ENCODE measurements at places on chromosomes 1 and 21.

GRCh38 chr1:169590932-169591331 is 4.7 kb upstream of the F5 start:
- no peak for DNase-seq

DNA sequence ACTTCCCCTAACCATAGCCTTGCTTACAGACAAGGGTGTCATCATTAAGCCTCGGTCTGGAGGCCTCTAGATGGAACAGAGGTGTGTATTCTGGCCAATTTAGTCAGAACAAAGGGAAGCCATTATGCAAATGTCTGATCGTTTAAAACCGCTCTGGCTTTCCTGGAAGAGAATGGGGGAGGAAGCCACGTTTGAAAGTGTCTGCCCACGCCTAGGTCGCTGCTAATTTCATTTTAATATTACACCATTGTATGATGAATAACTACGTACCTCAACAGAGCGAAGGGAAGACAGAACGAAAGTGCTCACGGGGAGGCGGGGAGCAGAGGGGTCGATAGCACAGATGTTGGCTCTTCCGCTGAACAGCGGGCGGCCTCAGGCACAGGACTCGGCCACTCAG is 41.1 kb upstream of the CSF3R start:
- no peak for DNase-seq

GRCh38 chr1:16158025-16158424 is 2.2 kb upstream of the EPHA2 start:
- peak; percentile 47 for DNase-seq

- DNase-seq, result no peak
Measured at GRCh38 chr1:245277276-245277675, 122.5 kb downstream of the KIF26B start.

DNA sequence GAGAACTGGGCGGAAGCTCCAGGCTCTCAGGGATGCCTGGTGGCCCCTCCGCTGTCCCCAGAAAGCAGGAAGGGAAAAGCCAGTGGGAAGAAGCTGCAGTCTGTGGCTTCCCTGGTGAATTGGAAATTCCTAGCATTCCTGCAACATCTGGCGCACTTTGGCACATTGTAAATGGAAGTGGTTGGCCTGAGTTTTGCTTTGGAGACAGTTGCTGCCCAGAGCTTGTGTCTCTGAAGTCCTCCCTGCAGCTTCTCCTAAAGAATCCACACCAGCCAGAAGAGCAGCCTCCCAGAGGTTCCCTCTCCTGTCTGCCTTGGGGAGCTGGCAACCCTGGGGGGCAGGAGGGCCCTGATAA is 48.2 kb downstream of the ARHGEF10L start:
- DNase-seq, result no peak

GRCh38 chr1:204295671-204296070 is 64.1 kb downstream of the PLEKHA6 start:
- no peak for DNase-seq

- peak; percentile 10 for DNase-seq
Measured at GRCh38 chr1:176073524-176074157, 133.4 kb downstream of the COP1 start.

DNA sequence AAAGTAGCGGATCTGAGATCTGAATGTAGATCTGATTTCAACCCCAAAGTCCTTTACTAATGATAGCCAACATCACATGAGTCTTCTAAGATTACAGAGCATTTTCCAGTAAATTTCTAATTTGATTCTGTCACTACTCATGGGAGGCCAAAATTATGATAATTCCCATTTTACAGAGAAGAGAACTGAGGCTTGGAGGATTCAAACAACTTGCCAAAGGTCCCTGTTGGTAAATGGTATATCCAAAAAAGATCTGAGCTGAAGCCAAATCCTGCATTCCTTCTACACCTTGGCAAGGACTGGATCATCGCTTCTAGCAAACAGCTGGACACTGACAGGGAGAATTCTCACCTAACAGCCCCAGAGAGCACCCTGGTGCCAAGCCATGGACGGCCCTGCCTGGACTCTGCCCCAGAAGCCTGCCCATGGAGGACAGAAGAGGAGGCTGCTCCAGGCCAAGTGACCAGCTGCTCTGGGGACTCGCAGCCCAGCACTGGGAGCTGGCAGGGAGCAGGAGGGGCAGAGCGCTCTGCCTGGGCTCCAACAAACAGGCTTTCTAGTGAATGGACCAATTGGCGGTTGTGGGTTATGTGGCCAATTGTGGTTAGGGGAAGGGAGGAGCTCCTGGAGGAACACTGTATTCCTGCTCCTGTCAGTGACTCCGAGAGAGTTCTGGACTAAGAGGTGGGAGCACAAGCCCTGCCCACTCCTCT is 6.4 kb upstream of the CSF1 start:
- no peak for DNase-seq

DNA sequence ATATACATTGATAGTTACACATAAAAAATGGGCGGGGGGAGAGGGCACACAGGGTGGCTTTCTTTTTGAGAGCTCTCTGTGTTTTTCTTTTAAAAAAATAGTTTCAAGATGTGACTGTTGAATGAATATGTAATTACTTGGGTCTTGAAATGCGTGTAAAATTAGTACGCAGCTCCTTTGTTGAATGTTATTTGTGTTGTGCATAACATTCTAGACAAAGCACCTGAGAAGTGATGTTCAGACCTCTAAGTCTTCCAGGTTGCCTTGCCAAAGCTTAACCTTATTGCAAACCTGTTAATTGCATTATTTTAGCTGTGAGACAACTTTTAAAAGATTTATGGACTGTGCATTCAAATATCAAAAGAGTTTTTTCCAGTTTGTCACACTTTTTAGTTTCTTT is 5.4 kb downstream of the PBX1 start:
- no peak for DNase-seq

GRCh38 chr1:109391626-109392025 is 6.1 kb downstream of the SORT1 start:
- no peak for DNase-seq

DNA sequence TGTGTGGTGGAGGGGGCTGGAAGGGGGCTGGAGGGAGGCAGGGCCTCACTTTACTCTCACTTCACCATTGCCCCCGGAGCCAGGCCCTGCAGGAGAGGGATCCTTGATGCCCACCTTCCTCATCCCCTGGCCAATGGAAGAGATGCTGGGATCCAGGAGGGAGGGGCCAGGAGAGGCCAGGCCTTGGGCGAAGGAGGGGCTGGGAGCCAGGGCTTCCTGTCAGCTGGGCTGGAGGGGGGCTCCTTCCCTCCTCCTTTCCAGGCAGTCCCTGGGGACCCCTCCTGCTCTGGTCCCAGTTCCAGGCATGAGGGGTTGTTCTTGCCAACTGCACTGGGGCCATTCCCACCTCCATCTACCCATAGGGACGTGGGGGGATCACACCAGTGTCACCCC is 5.7 kb downstream of the AHDC1 start:
- no peak for DNase-seq

- no peak for DNase-seq
Measured at GRCh38 chr1:229550812-229551567, 7.5 kb downstream of the ABCB10 start.

DNA sequence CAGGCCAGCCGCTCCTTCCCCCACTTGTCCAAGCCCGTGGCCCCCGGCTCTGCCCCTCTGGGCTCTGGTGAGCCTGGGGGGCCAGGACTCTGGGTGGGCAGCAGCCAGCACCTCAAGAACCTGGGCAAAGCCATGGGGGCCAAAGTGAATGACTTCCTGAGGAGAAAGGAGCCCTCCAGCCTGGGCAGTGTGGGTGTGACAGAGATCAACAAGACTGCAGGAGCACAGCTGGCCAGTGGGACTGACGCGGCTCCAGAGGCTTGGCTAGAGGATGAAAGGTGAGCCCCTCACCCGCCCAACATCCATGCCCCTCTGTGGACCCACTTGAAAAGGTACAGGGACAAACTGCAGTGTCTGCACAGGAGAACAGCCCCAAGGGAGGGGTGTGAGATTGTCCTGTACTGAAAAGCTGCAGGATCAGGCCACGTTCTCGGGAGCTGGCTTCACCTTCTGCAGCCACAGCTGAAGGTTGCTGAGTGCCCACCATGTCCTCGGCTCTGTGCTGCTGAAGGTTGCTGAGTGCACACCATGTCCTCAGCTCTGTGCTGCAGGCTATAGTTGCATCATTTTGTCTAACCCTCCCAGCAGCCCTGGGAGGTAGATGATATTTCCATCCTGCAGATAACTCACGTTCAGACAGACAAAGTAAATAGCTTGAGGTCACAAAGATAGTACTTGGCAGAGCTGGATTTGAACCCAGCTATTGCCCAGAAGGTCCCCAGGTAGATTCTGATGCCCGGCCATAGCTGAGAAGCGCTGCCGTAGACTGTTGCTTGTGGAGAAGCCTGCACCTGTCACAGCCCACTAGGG is 618 bp downstream of the C1orf226 start:
- no peak for DNase-seq

DNA sequence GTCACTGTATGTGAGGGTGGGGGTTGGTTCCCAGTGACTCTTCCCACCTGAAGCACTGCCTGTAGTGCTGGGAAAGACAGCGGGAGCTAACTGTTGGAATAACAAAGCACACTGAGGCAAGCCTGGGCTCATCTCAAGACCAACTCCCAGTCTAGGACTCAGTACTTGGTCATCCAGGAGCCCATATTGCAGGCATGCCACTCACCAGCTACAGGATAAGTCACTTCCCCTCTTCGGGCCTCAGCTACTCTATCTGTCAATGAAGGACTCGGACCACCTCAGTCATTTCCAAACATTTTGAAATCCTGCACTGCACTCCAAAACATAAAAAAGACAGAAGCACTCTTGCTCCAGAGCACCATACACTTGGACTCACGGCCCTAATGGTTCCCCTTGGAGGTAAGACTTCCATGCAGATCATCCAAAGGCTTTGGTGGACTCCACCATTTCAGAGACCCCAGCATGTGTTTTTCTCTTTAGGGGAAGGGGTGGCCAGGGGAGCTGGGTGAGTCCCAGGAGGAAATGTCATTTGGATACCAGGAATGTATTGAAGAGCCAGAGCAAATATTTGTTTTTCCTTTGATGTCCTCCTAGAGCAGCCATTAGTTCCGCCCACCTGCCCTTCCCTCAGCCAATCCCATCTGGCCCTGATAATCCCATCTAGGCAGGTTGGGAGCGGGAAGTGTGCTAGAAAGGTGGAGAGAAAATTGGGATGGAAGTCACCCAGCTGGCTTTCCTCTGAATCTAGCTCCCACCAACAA is 3.1 kb downstream of the NUAK2 start:
- no peak for DNase-seq

DNA sequence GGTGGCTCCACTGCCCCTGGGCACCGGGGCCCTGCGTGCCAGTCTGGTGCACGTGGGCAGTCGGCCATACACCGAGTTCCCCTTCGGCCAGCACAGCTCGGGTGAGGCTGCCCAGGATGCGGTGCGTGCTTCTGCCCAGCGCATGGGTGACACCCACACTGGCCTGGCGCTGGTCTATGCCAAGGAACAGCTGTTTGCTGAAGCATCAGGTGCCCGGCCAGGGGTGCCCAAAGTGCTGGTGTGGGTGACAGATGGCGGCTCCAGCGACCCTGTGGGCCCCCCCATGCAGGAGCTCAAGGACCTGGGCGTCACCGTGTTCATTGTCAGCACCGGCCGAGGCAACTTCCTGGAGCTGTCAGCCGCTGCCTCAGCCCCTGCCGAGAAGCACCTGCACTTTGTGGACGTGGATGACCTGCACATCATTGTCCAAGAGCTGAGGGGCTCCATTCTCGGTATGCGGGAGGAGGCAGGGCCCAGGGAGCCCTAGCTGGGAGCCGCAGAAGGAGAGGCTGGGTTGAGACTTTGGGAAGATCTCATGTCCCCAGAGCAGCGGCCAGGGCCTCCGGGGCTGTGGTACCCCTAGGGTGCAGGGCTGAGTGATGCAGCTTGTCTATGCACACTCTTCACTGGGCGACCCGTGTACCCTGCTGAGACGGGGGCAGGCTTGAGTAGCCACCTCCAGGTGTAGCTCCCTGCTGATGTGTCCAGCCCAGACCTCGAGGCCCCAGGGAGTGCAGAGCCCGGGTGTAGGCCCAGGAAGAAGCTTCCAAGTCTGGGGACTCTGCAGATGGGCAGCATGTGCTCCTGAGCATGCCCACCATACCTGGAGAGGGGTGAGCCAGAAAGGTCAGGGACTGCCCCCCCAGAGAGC is 1.8 kb downstream of the VWA1 start:
- no peak for DNase-seq

DNA sequence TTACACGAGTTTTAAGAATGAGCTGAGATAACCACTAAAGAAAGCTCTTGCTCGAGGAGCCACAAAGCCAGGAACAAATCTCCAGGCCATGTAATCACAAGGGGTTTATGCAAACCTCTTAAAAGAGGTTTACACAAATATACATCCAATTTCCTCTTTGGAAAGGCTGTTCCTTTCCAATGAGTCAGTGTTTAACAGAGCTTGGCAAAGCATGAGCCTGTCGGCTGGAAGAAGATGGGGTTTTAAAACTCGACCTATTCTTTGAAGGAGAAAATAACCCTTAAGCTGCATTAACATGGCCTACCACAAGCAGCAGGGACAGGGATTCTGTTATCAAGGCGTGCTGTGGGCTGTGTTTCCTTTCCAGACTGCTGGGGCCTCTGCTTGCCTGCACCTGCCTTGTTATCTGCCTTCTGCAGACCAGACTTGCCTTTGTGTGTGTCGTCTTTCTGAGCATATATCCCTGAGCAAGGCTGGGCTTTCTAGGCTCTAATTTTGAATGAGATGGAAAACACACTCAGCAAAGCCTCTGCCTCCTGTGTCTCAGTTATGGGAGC is 40.6 kb upstream of the CYP2J2 start:
- DNase-seq, result no peak

DNA sequence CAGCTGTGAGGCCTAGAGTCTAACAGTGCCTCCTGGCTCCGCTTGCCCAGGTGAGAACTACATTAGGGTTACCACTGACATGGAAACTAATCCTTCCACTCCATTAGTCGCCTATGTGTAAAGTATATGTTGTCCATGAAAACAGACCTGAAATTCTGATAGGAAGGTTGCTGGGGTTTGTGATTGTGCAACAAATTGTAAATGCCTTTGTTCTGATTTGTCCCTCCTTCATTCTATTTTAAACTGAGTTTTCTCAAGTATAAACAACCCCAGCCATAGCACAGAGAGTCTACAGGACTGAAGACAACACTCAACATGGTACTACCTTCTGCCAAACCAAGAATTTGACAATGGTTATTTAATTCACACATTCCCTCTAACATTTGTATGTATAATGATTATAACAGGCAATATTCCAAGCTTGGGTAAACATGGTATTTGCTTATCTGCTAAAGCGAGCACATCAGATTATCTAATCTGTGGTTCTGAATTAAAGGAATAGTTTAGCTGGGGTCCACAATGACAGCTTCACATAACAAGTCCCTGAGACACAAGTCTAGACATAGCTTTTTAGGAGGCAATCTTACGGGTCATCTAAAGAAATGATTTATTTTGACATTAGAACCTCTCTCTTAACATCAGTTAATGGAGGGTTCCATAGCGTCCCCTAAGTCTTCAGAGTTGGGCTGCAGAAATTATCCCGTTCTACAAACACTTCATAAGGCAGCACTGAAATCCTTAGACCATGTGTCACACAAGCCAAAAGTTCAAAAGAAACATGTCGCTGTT is 633.0 kb downstream of the SMYD3 start:
- no peak for DNase-seq

GRCh38 chr1:992362-992761 is 7.5 kb downstream of the HES4 start:
- DNase-seq, result no peak

DNA sequence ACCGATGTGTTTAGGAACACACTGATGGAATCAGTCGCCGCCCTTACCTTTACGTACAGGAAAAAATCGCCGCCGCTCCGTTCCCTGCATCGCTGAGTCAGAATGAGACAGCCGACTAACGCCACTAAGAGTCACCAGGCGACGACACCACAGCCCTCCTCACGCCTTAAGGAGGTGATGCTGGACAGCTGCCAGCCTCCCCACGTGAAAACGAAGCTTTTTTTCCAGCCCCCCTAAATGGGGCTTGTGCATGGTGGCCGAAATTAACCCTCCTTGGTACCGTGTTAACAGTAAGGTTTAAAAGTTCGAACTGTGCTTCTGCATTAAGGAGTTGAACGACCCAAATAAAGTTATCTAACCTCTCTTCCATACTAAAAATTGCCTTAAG is 511 bp downstream of the DNTTIP2 start:
- peak; percentile 46 for DNase-seq
